ENCODE measurements at places on chromosomes 3 and 15. TPM values are rescaled to one million over a fixed set of nuclear protein-coding genes. Genes with fewer than 3 reads are reported as not detected.

GRCh38 chr15:77822631-77823230 is 190.0 kb upstream of the LINGO1 start:
- no peak for DNase-seq
- peaks cover 21% of the 10 kb centered on the region for H3K4me1 ChIP-seq
- no peaks in the 10 kb centered on the region for H3K36me3 ChIP-seq
- H3K4me3 ChIP-seq: no peak overlapping the region

DNA sequence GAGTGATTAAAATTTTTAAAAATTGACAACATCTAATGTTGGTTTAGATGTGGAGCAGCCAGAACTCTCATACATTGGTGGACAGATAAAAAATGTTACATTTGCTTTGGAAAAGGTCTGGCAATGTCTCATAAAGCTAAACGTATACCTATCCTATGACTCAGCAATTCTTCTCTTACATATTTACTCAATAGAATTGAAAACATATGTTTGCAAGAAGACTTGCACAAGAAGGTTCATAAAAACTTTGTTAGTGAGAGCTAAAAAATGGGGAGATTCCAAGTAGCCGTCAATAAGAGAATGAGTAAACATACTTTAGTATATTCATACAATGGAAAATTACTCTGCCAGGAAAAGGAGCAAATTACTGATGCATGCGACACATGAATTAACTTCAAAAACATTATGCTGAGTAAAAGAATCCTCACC is 30.0 kb downstream of the MASP1 start:
- DNase-seq: no peak
- H3K4me3 ChIP-seq: no peak overlapping the region
- no peaks in the 10 kb centered on the region for H3K36me3 ChIP-seq
- H3K4me1 ChIP-seq: no peaks in the 10 kb centered on the region
- no peak overlapping the region for H3K27ac ChIP-seq

- peaks cover 18% of the 10 kb centered on the region for H3K4me1 ChIP-seq
- DNase-seq: no peak
- H3K36me3 ChIP-seq: no peaks in the 10 kb centered on the region
- no peak overlapping the region for H3K4me3 ChIP-seq
- no peaks in the 10 kb centered on the region for H3K27me3 ChIP-seq
- H3K27ac ChIP-seq: no peak overlapping the region
These were observed 24.1 kb downstream of the CACNA1D start for GRCh38 chr3:53518495-53518981.

SCG5 gene
- not detected for total RNA-seq

LCMT2 gene
- total RNA-seq: 14.4 TPM

RAD51 gene
- total RNA-seq: not detected

HDGFL3 gene
- 25.6 TPM for total RNA-seq

DNA sequence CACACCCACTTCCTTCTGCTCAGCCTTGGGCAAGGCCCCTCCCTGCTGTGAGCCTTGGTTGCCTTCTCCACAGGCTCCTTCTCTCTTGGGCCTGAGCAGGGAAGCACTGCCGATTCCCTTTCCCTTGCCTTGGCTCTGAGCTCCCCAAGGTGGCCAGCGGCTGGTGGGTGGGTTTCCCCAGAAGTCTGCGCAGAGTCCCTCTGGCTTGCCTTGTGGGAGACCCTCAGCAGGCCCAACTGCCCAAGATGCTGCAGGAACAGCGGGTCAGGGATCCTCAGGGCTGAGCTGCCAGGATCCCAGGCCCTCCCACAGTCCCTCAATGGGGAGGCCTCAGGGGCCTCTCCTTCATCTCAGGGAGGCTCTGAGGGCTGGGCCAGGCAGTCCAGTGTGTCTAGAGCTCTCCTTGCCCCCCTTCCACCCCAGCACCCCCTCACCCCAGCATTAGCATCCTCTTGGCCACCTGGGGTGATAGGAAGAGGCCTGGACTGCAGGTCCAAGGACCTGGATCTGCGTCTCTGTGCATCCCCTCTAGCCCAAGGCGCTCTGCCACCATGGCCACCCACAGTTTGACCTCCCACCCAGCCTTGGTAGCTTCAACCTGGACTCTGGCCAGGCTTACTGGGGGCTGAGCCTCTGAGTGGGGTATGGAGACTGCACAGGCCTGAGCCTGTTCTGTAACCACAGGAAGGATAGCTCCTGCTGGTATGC is 68.6 kb downstream of the EXOG start:
- DNase-seq: no peak
- no peaks in the 10 kb centered on the region for H3K4me1 ChIP-seq
- no peaks in the 10 kb centered on the region for H3K27me3 ChIP-seq
- H3K36me3 ChIP-seq: peaks cover 46% of the 10 kb centered on the region

DNA sequence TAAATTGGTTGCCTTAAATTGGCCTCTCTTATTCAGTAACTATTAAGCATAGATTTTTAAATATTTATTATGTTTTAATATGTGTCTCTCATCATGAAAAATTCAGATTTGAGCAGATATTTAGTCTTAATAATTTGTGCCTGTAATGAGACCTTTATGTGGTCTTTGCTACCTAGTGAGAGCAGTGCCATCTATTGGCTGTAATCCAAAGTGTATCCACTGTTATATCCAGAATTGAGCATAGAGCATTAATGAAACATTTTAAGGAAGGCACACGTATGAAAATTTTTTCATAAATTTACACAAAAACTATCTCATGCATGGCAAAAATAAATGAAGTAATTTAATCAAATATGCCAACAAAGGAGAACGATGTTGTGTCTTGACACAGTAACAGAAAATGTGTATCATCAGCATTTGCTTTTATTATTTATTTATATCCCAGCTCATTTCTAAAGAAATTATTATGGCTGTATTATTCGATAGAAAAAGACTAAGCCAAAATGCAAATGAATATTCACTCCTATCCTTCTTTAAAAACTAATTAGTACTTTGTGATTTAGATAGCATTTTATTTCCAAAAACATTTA is 203.5 kb downstream of the RSRC1 start:
- H3K4me3 ChIP-seq: no peak overlapping the region
- H3K36me3 ChIP-seq: no peaks in the 10 kb centered on the region
- no peak overlapping the region for H3K27ac ChIP-seq
- no peaks in the 10 kb centered on the region for H3K4me1 ChIP-seq
- no peak for DNase-seq
- no peaks in the 10 kb centered on the region for H3K27me3 ChIP-seq

DNA sequence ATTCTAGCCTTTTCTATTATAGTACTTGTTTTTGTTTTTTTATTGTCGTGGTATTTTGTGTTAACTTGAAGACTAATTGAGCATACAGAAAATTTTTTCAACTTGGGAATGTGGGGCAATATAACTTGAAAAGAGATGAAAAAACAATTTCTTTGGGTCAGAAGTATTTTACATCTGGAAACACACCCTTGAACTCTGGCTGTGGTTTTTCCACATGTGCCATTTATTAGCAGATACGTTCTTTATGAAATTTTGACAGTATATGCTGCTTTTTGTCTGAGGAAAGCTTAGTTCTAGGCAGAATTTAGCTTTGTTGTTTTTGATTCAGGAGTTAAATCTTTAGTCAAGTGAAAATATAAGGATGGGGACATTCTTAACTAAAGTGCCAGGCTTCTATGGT is 44.7 kb downstream of the TCF12 start:
- no peak overlapping the region for H3K4me3 ChIP-seq
- H3K4me1 ChIP-seq: peaks cover 36% of the 10 kb centered on the region
- no peak for DNase-seq
- no peak overlapping the region for H3K27ac ChIP-seq
- no peaks in the 10 kb centered on the region for H3K27me3 ChIP-seq
- no peaks in the 10 kb centered on the region for H3K36me3 ChIP-seq

DNA sequence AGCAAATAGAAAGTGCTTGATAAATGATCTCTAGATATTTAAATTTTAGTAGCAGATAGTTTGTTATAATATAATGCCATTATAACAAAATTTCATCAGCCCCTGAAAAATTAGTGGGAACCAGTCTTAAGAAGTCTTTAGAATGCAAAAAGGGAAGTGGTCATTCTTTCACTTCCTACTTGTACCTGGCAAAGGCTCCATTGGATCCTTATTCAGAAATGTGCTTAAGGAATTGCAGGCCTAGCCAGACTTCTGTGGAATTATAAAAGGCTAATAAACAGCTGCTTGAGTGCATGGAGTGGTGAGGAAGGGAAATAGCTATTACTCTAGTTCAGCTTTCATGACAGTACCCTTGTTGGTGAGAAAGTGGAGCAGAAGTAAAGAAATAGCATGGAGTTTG is 24.2 kb downstream of the PPM1L start:
- H3K27ac ChIP-seq: no peak overlapping the region
- no peaks in the 10 kb centered on the region for H3K36me3 ChIP-seq
- H3K27me3 ChIP-seq: no peaks in the 10 kb centered on the region
- no peak for DNase-seq
